Left cardiac atrium (tissue), 4 donors: ENCODE measurements at places on chromosomes 16 and 17. TPM values are rescaled to one million over a fixed set of nuclear protein-coding genes. Genes with fewer than 3 reads are reported as not detected.

SHCBP1 gene
- total RNA-seq, result 1.8 TPM

PTX4 gene
- total RNA-seq, result 0.21 TPM

- no peak for DNase-seq
Measured at GRCh38 chr16:13961099-13961811, 41.3 kb downstream of the ERCC4 start.

DNA sequence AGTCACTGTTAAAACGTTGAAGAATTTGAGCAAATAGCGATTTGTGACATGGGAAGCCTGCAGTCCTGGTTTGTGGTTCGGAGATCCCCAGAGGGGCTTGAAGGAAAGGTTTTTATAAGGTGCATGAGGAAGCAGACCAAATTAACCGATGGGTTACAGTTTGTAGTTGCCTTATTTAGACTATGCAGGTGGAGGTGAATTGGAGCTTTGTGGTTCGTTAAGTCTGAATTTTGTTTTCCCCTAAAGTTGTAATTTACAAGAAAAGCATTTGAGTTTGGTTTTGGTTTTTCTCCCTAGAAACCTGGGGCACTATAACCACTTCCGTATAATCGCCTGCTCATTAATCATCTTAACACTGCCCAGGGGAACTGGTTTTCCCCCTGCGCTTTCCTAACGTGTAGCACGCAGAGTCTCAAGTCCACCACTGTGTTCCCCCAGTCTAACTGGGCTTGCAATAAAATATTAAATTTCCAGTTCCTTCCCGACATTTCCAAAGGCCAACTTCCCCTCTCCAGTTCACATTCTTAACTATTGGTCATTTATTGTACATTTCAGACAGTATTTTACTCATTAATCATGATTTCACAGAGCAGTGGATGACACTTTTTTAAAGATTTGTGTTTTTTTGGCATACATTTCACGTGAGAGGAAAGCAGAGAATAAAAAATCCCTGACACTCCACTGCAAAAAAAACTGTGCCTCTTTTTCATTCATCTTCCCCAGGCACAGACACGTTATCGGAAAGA, 932 bp downstream of the ZNF267 start:
- no peak for DNase-seq

GRCh38 chr17:77326636-77327035, 185.9 kb downstream of the SEC14L1 start:
- DNase-seq, result no peak

GRCh38 chr17:10793256-10793655, 10.6 kb downstream of the TMEM238L start:
- DNase-seq, result no peak

DNA sequence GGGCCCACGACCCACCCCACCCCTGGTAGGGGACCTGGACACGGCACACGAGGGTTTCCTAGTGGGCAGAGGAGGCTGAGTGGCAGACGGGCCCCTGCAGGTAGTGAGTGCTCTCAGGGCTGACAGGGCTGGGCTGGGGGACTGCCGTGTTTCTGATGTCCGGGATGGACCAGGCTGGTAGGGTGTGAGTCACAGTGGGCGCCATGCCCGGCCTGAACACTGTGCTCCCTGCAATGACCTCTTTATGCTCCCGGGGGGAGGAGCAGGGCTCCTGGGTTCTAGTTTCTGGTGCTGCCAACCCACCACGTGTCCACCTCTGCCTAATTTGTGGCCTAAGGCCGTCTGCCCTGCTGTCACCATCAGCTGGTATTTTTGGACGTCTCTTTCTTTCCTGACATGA, 26.3 kb downstream of the ARHGAP23 start:
- peak; percentile 92 for DNase-seq

DNA sequence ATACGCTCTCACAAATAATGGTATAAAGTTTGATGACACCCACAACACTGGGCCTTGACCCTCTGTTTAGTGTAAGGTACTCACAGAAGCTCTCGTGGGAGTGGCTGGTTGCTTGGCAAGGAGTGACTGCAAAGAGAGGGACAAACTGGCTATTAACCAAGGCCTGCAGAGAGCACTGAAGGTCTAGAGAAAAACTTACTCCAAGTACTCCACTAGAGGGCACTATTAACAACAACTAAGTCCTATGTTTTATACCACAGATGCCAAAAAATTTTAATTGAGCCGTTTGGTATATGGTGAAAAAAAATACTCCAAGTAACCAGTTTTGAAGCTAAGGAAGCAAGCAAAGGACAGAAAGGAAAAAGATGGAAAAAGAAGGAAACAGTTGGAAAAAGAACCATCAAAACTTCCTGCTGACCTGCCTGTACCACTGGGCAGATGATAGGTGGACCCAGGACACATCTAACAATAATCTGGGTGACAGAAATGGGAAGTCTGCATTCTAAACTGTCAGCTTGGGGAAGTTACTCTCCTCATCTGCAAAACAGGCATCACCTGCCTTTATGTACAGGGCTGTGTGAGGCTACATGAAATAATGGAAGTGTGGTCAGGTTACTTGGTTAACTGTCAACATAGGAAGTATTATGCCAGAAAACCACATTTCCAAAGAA, 23.2 kb downstream of the DYNC1LI2 start:
- DNase-seq, result no peak

GRCh38 chr17:43341715-43342588, 56.8 kb upstream of the ARL4D start:
- no peak for DNase-seq

GRCh38 chr16:64392456-64392855, 729.4 kb downstream of the CDH11 start:
- DNase-seq, result no peak

IRX5 gene
- 1.1 TPM for total RNA-seq

GRCh38 chr16:5374184-5374583, 276.6 kb upstream of the EEF2KMT start:
- no peak for DNase-seq

GRCh38 chr16:56145369-56145768, 45.9 kb upstream of the GNAO1 start:
- DNase-seq, result no peak

GRCh38 chr17:13921841-13922776, 147.2 kb upstream of the COX10 start:
- DNase-seq, result no peak

GRCh38 chr16:57137566-57138273, 45.3 kb downstream of the CPNE2 start:
- no peak for DNase-seq

ZNRF1 gene
- 16.7 TPM for total RNA-seq

- DNase-seq, result no peak
Measured at GRCh38 chr16:57140931-57141668, 44.7 kb downstream of the PSME3IP1 start.

PLXDC1 gene
- 18.0 TPM for total RNA-seq

GRCh38 chr17:81217491-81217890, 5.3 kb downstream of the CEP131 start:
- DNase-seq, result no peak

GRCh38 chr17:4087911-4088693, 54.7 kb downstream of the ZZEF1 start:
- DNase-seq, result no peak

CCL8 gene
- 0.35 TPM for total RNA-seq

IL34 gene
- total RNA-seq, result 1.4 TPM

DNA sequence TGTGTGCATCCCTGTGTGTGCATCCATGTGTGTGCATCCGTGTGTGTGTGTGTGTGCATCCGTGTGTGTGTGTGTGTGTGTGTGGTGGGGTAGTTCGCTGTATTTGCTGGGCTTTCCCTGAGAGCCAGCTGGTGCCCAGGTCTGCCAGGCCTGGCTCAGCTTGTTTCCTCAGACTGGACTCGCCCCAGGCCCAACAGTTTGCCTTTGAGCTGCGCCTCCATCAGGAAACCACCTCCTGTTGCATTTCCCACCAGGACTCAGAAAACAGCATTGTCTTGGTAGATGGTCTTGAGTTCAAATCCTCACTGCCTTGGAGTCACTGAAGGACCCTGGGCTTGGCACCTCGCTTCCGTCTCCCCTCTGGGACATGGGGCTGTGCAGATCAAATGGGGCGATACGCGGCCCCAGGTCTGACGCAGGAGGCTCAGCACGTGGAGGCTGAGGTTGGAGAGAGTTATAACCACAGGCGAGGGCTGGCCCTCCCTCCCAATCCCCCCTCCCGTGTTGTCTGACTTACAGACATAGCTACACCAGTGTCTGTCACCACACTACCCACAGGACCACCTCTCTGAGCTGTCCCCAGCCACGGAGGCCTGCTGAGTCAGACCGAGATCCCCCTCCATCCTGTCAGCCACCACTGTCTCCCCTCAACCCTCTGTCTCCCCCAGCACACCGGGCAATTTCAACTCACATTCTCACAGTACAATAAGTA, 4.7 kb downstream of the ITGAE start:
- no peak for DNase-seq

- DNase-seq, result no peak
Measured at GRCh38 chr17:21463779-21464407, 87.7 kb downstream of the KCNJ12 start.
